Uterus (tissue), 4 donors: ENCODE measurements at places on chromosomes 5 and 9. TPM values are rescaled to one million over a fixed set of nuclear protein-coding genes. Genes with fewer than 3 reads are reported as not detected.

GRCh38 chr9:114791312-114791711 lies 14.5 kb downstream of the TNFSF15 start:
- no peaks in the 10 kb centered on the region for H3K36me3 ChIP-seq
- H3K4me3 ChIP-seq, result no peak overlapping the region
- DNase-seq, result no peak
- H3K27me3 ChIP-seq, result no peaks in the 10 kb centered on the region

WWC1 gene
- 8.7 TPM for total RNA-seq

- H3K36me3 ChIP-seq, result no peaks in the 10 kb centered on the region
- DNase-seq, result no peak
- no peaks in the 10 kb centered on the region for H3K27me3 ChIP-seq
- no peak overlapping the region for H3K4me3 ChIP-seq
Measured at GRCh38 chr5:154761046-154761736, 6.0 kb downstream of the LARP1 start.

DNA sequence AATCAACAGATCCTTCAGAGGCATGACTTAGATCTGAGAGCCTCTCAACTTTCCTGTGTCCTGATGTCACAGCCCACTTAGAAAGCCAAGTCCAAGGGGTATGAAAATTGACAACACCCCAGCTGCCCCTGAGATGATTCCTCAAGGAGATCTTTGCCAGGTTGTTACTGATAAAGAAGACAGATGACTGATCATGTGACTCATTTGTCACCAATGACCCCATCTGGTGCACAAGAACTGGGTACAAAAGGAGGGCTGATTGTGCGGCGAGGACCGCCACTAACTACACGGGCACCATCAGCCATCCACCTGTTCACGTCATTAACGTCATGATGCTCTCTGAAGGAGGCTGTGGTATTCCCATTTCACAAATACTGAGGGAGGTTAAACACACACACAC lies 583.2 kb upstream of the KLF4 start:
- H3K27me3 ChIP-seq, result no peaks in the 10 kb centered on the region
- H3K36me3 ChIP-seq, result no peaks in the 10 kb centered on the region
- DNase-seq, result no peak
- H3K27ac ChIP-seq, result no peak overlapping the region
- no peak overlapping the region for H3K4me3 ChIP-seq

DNA sequence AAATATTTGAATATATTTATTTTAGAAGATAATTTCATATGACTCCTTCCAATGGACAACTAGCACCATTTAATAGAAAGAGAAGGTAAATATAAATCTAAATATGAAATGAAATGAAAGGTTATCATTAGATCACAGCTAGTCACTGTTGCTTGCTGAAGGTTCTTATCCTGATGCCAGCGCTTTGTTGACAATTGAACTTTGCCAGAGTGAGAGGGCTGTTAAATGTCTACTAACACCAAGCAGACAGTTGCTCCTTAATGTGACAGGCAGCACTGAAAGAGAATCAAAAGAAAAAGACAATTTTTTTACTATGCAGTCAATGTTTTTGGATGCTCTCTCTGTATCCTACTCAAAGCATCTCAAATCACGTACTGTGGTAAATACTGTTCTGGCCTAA lies 152.6 kb upstream of the SEMA6A start:
- no peaks in the 10 kb centered on the region for H3K36me3 ChIP-seq
- no peak overlapping the region for H3K27ac ChIP-seq
- H3K4me3 ChIP-seq, result no peak overlapping the region
- DNase-seq, result no peak
- no peaks in the 10 kb centered on the region for H3K4me1 ChIP-seq

DNA sequence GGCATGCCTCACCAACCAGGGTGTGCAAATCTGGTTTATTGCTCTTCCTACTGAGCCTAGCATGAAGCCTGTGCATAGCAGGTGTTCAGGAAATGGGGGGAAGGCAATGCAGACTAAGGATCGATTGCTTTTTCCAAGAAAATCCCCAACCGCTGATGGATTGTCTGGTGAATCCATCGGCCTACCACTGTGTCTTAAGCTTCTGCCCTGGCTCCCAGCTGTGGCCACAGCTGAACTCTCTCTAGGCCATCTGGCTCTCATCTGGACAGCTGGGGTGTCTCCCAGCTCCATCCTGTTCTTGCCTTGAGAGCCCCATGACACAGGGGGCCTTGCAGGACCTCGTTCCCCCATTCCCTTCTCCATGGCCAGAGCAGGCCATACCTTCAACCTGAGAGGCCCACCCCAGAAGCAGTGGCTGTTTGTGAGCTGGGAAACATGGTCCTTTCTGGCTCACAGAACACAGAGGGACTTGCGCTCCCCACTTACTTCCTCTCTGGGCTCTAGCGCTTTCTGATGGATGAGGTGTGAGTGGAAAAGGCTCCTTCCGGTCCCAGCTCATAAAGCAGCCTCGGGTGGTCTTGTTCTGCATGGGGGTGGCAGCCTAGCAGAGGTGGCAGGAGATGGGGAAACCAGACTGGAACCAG lies 41.8 kb downstream of the COL27A1 start:
- H3K4me3 ChIP-seq, result no peak overlapping the region
- H3K27me3 ChIP-seq, result no peaks in the 10 kb centered on the region
- H3K36me3 ChIP-seq, result no peaks in the 10 kb centered on the region
- DNase-seq, result no peak
- H3K4me1 ChIP-seq, result no peaks in the 10 kb centered on the region

GRCh38 chr9:94782355-94783101 lies 56.0 kb downstream of the AOPEP start:
- no peaks in the 10 kb centered on the region for H3K27me3 ChIP-seq
- peak overlapping the region; percentile 64 for H3K27ac ChIP-seq
- H3K36me3 ChIP-seq, result no peaks in the 10 kb centered on the region
- no peaks in the 10 kb centered on the region for H3K4me1 ChIP-seq
- H3K4me3 ChIP-seq, result no peak overlapping the region

GRCh38 chr5:76371960-76372322 lies 31.1 kb upstream of the IQGAP2 start:
- H3K36me3 ChIP-seq, result no peaks in the 10 kb centered on the region
- no peak overlapping the region for H3K4me3 ChIP-seq
- H3K27ac ChIP-seq, result no peak overlapping the region
- H3K4me1 ChIP-seq, result no peaks in the 10 kb centered on the region
- no peaks in the 10 kb centered on the region for H3K27me3 ChIP-seq

- no peaks in the 10 kb centered on the region for H3K4me1 ChIP-seq
- no peaks in the 10 kb centered on the region for H3K27me3 ChIP-seq
- no peak overlapping the region for H3K4me3 ChIP-seq
- H3K36me3 ChIP-seq, result no peaks in the 10 kb centered on the region
- no peak overlapping the region for H3K27ac ChIP-seq
Measured at GRCh38 chr9:98429613-98430012, 174.2 kb upstream of the TBC1D2 start.

DNA sequence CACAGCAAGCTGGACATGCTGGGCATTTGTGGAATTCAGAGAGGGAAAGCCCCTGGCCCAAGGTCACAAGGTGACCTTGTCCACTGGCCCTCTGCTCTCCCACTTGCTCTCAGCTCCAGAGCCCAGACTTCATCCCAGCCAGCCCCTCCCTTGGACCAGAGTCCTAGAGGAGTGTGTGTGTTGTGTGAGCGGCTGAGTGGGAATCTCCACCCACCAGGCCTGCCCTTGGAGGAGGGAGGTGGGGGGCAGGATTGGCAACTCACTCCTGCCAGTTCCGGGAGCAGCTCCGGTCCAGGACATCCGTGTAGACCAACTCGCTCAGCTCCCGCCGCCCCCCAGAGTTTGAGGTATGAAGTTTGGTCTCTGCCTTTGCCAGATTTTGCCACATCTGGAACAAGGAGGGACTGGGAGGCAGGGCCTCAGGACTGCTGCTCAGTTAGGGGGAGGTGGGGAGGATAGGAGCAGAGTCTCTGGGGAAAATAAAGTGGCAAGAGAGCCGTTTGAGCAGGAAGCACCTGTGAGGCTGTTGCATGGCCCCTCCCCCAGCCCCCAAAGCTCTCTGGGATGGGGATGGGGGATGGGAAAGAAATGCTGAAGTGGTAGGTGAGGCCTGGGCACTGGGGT lies 1.4 kb downstream of the MZB1 start:
- no peaks in the 10 kb centered on the region for H3K4me1 ChIP-seq
- no peaks in the 10 kb centered on the region for H3K36me3 ChIP-seq
- H3K4me3 ChIP-seq, result no peak overlapping the region
- DNase-seq, result no peak
- peaks cover 3% of the 10 kb centered on the region for H3K27me3 ChIP-seq

FGF1 gene
- 5.7 TPM for total RNA-seq

GDNF gene
- not detected for total RNA-seq

DNA sequence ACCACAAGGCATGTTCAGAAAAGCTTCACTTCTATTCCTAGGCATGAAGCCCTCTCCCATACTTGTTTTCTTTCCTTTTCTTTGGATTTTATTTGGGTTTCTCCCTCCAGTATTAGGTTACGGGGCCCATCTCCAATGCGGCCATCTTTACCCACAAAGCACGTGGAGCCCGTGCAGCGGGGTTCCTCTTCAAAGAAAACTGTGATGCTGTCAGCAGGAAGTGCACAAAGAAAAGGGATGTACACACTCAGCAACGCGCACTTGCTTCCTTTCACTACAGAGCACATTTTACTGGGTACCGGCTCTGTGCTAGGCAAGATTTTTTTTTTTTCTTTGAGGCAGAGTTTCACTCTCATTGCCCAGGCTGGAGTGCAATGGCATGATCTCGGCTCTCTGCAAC lies 106.6 kb downstream of the COL23A1 start:
- no peaks in the 10 kb centered on the region for H3K27me3 ChIP-seq
- H3K27ac ChIP-seq, result no peak overlapping the region
- H3K36me3 ChIP-seq, result no peaks in the 10 kb centered on the region
- DNase-seq, result no peak
- no peak overlapping the region for H3K4me3 ChIP-seq
